NCI-H2081 (cell line): ENCODE measurements at places on chromosomes 4 and X.
A peak's percentile ranks its signal among the peaks of the same experiment; 100 is the strongest.

- DNase-seq: no peak
These were observed 76.9 kb downstream of the EGF start for GRCh38 chr4:109989618-109990017.

DNA sequence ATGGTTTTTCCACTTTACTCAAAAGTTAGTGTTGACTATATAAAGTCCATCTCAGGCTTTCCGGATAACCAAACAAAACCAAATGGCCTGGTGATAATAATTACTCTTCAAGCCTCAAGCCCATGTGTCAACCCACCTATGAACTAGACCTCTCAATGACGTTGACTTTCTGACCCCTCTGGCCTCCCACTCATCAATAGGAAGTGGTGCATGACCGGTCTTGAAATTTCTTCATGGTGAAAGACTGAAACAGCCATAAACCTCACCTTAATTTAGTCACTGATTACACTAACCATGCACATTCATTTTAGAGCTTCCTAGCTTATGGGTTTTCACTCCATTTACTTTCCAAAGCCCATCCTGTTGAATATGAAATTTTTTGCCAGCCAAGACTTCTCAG is 276.0 kb downstream of the KLHL13 start:
- DNase-seq: no peak

- DNase-seq: peak; percentile 14
These were observed 285.6 kb downstream of the GPAT3 start for GRCh38 chr4:83821493-83821892.

DNA sequence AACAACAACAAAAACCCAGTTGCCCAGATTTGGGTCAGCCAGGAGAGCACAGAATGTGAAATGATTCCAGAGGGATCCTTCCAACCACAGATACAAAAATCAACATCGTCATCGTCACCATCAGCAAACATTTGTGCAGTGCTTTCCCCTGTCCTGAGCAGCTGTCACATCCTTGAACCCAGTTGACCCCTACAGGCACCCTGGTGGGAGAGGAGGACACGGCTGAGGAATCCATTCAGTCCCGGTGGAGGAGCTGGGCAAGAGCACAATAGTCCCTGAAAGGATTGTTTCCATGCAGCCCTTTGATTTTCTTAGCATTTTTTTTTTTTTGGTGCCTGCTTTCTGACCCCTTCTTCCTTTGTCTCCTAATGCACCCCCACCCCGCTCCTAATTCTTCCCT is 37.1 kb upstream of the STX18 start:
- no peak for DNase-seq

DNA sequence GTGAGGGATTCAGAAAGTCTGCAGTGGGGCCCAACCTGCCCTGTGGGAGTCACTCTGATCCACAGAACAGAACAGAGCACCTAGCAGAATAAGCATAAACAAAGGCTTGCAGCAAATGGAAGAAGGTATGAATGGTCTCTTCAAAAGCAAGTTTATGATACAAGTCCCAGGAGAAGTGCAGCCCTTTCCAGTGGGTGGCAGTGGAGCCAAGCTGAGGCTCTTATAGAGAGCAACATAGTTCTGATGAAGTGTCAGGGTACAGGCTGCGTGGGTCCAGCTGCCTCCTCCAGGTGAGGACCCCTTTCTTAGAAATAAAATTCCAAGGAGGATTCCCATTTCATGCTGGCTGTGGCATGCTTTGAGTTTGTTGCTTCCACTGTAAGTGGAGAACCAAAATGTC is 88.8 kb upstream of the PAK3 start:
- DNase-seq: no peak

- DNase-seq: no peak
These were observed 56.9 kb upstream of the ATP6AP2 start for GRCh38 chrX:40523852-40524251.

DNA sequence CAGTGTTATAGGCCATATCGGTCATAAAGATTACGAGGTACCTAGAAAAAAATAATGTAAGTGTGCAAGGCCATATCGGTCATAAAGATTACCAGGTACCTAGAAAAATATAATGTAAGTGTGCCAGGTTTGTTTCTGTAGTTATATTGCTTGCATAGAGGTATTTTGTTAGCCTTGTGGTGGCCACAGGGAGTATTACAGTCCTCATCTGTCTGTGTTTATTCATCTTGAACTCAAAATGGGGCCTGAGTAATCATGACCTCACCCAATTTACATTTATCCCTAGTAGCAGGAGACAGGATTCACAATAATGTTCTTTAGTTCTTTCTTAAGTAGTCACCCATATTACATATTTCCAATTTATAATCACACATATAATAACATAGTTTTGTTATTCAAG is 459.7 kb downstream of the MID1IP1 start:
- no peak for DNase-seq

- DNase-seq: no peak
These were observed 135.3 kb downstream of the SHROOM3 start for GRCh38 chr4:76570141-76570973.

DNA sequence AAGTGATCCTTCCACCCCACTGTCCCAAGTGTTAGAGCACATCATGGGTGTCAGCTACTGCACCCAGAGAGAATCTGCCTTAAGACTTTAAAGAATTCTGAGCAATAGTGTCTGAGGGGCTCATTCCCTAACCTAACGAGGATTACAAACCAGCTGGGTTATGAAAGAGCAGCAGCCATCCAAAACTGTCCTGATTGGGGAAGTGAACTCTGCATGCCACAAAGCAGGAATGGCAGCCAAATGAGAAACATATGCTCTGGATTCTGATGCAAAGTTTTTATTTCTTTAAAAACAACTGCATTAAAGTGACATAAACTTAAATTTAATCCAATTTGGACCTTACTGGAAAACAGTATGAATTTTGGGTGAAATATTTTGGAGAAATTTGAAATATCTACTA is 103.2 kb downstream of the ANXA3 start:
- no peak for DNase-seq

DNA sequence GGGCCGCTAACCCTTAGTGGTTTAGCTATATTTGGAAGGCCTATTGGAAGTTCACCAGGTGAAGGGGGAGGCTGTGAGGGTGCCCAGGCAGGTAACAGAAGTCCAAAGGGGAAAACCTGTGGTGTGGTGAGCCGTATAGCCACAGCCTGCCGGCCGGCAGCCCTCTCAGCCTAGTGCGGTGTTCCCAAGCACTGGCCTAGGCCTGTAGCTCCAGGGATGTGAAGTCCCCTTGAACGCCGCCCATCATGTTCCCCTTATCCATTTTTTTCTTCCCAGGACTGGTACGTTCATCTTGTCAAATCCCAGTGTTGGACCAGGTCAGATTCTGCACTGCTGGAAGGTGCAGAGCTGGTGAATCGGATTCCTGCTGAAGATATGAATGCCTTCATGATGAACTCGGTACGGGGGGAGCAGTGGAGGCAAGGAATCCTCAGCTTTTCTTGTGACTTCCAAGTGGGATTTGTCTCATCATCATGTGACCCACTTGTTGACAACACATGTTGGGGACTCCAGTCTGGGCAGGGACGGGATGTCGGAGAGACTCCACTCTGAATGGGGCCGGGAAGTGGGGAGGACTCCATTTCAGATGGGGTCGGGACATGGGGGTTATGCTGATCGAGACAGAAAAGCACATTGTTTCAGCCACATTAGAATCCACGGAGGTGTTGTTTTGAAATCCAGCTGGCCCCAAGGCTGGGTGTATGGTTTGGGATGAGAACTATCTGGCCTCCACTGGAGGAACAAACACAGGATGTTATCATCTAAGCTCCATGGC is 39.2 kb upstream of the MSANTD1 start:
- no peak for DNase-seq

- no peak for DNase-seq
These were observed 6.8 kb downstream of the SRPX2 start for GRCh38 chrX:100650841-100651240.

DNA sequence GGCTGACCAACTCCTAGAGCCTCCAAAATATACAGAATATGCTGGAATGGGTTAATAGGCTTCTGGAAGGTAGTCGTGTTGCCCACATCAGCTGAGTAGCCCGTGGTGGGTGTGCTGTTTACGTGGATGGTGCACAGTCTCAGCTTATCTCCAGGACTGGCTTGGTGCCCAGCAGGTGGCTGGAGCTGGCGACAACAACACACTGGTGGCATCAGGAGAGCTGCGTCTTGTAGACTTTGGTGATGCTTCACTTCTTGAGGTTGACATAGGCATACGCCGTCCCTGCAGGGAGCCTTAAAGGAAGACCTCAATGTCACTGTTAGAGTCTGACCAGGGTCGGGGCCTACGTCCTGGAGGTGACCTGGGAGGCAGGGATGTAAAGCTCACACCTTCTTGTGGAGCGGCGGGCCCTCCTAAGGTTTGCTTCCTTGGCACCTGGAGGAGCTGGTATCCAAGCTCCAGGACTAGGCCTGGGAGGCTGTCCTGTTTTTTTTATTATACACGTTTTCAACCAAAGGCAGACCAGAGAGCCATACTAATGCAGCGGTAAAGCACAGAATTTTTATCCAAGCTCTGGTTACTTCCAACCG is 26.5 kb upstream of the RBMX start:
- DNase-seq: no peak

GRCh38 chr4:81891005-81891996 is 419.6 kb upstream of the RASGEF1B start:
- DNase-seq: no peak

DNA sequence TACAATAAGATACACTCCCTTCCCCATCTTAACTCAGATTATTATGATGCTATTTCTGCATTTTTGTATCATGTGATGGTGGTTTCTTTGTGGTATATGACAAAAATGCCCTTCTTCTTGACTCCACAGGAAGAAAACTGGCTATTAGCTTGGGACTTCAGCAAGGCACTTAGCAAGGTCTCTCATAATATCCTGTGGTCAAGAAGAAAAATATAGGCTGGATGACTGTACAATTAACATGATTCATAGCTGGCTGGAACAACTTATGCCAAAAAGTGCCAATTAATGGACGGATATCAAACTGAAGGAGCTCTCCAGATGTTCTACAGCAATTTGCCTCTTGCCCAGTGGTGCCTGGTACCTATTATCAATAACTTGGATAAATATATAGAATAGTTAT is 2.3 kb upstream of the MID1IP1 start:
- no peak for DNase-seq

- DNase-seq: peak; percentile 31
These were observed 101.2 kb upstream of the KLF3 start for GRCh38 chr4:38562751-38563198.

GRCh38 chrX:46477435-46477834 is 67.8 kb downstream of the ZNF674 start:
- DNase-seq: no peak

GRCh38 chr4:31283679-31284078 is 563.5 kb downstream of the PCDH7 start:
- no peak for DNase-seq

DNA sequence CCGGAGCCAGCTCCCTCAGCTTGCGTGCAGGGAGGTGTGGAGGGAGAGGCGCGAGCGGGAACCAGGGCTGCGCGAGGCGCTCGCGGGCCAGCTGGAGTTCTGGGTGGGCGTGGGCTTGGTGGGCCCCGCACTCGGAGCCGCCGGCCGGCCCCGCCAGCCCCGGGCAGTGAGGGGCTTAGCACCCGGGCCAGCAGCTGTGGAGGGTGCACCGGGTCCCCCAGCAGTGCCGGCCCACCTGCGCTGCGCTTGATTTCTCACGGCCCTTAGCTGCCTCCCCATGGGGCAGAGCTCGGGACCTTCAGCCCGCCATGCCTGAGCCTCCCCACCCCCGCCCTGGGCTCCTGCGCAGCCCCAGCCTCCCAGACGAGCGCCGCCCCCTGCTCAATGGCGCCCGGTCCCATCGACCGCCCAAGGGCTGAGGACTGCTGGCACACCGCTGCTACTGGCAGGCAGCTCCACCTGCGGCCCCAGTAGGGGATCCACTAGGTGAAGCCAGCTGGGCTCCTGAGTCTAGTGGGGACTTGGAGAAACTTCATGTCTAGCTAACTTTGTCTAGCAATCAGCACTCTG is 37.8 kb upstream of the SMARCAD1 start:
- no peak for DNase-seq

- no peak for DNase-seq
These were observed 200.0 kb downstream of the IL1RAPL1 start for GRCh38 chrX:28787206-28787605.

DNA sequence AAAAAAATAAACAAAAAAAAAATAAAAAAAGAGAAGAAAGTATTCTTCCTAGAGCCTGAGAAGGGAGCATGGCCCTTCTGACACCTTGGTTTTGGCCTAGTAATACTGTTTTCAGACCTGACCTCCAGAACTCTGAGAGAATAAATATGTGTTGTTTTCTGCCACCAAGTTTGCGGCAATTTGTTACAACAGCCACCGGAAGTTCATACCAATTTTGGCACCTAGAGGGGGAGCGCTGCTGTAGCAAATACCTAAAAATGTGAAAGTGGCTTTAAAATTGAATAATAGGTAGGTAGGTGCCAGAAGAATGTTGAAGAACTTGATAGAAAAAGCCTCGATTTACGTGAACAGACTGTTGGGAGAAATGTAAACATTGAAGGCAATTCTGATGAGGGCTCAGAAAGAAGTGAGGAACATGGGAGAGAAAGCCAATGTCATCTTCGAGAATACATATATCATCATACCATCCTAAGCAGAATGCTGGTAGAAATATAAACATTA is 27.5 kb upstream of the SPACA5B start:
- DNase-seq: no peak

- no peak for DNase-seq
These were observed 24.7 kb downstream of the OFD1 start for GRCh38 chrX:13759152-13759718.

GRCh38 chrX:109696146-109696740 is 36.8 kb downstream of the ACSL4 start:
- no peak for DNase-seq

DNA sequence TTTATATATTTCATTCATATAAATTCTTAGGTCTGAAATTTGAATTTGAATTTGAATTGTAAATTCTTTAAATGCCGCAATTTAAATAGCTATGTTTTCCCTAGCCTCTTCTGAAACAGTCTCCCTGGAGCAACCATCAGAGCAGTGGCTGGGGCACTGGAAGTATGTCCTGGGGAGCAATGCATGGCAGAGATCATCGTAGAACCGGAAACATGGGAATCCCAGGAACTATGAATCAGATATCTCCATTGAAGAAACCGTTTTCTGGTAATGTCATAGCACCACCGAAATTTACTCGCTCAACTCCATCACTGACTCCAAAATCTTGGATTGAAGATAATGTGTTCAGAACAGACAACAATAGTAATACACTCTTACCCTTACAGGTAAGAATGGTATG is 4.9 kb downstream of the CPEB2 start:
- no peak for DNase-seq

DNA sequence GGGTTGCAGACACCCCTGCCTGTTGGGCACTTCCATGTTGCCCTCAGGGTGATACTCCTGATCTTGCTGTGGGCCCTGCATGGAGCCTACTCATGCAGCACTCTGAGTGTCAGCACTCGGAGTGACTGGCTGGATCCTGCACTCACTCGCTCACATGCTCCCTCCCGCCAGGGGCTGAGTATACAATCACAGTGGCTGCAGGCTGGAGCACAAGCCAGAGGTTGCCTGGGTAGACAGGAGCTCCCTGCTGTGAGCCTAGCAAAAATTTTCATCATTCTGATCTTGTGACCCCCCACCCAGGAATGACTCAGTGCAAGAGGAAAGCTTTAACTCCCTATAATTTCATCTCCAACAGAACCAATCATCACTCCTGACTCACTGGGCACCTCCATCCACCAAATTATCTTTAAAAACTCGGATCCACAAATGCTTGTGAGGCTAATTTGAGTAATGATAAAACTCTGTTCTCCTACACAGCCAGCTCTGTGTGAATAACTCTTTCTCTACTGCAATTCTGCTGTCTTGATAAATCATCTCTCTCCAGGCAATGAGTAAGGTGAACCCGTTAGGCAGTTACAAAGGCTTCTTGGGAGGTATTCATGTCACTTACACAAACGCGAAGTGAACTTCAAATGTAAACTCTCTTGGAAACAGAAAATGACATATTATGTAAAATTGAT is 1180.8 kb upstream of the PABPC4L start:
- no peak for DNase-seq

- DNase-seq: no peak
These were observed 28.1 kb downstream of the FGF2 start for GRCh38 chr4:122854447-122855352.
